Bronchial epithelial cell (primary cell): ENCODE measurements at places on chromosomes 3 and 15. TPM values are rescaled to one million over a fixed set of nuclear protein-coding genes. Genes with fewer than 3 reads are reported as not detected.

The ILDR1 gene
- total RNA-seq, result 1.6 and 6.0 TPM in 2 replicates

The THPO gene
- total RNA-seq, result not detected in 2 replicates

The ADIPOQ gene
- total RNA-seq, result not detected in 2 replicates

The CACNA1D gene
- 0.13 and 0.26 TPM in 2 replicates for total RNA-seq

The TMEM212 gene
- total RNA-seq, result not detected in 2 replicates
